Ovary (tissue), 10 donors: ENCODE measurements at places on chromosomes 2 and 18.
A peak's percentile ranks its signal among the peaks of the same experiment; 100 is the strongest.

GRCh38 chr18:58850786-58851469, 13.7 kb upstream of the ZNF532 start:
- no peak for DNase-seq

DNA sequence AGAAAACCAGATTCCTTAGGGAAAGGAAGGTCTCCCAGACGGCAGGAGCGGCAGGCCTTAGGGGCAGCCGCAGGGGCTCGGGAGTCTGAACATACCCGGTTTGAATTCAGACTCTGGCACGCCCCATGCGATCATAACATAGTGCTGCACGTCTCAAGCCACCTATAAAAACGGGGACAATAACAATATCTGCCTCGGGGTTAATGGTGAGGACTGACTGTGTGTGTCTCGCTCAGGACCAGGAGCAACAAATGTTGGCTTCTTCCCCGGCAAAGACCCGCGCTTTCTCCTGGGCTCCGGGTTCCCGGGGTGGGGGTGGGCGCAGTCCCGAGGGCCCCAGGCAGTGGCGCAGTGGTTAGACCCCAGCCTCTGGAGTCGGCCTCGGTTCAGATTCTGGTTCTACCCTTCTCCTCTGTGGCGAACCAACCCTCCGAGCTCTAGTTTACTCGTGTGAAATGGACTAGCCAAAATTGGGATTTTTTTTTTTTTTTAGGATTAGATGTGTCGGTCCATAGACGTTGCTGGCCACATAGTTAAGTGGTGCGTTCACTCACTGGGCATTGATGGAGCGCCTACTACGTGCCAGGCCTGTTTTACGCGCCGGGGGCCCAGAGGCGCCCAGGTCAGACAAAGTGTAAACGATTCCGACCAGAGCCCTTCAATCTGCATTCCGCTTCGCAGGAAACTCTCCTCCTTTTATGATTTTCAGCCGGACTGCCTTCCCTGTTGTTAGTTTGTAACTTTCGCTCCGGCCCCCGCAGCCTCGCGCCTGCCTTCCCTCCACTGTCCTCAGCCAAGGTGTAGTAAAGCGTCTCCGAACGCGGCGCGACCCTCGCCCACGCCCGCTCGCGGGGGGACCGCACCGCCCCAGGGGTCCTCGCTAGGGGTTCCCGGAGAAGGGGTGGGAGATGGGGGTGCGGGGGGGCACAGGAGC, 820 bp upstream of the SH3BP4 start:
- no peak for DNase-seq

- DNase-seq, result peak; percentile 50
These were observed 18.0 kb downstream of the MAL start for GRCh38 chr2:95043300-95044093.

- DNase-seq, result no peak
These were observed 3.2 kb downstream of the ANKRD44 start for GRCh38 chr2:197307236-197307932.

- DNase-seq, result no peak
These were observed 58.2 kb downstream of the TWSG1 start for GRCh38 chr18:9392726-9393125.

DNA sequence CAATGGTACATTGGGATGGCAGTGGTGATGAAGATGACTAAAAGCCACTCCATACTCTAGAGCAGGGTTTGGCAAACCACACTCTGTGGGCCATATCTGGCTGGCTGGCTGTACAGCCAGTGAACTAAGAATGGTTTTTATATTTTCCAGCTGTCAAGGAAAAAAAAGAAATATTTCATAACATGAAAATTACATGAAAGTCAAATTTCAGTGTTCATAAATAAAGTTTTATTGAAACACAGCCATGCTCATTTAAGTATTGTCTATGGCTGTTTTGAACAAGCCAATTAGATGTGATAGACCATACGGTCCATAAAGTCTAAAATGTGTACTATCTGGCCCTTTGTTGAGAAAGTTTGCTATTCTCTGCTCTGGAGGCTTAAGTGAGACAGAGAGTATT, 1.5 kb downstream of the TTC21B start:
- DNase-seq, result no peak

GRCh38 chr2:127559454-127559853, 24.0 kb downstream of the MYO7B start:
- DNase-seq, result no peak

- DNase-seq, result no peak
These were observed 1923.6 kb upstream of the PIK3C3 start for GRCh38 chr18:40031435-40031834.

GRCh38 chr2:154466226-154466625, 232.3 kb upstream of the KCNJ3 start:
- no peak for DNase-seq

DNA sequence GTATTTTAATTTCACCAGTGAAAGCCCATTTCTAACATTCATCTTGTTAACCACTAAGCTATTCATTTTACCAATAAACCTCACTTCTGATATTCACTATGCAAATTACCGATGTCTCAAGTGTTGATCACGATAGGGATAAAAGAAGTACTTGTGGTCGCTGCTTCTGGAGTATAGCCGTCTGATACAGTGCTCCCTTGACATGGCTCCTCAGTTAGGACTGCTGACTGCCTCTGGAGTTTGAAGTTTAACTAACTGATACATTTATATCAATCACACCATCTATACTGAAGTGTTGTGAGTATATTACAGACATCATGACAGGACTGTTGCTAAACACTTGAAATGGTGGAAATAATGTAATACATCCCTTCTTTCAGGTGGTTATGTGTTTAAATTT, 95.6 kb downstream of the EHBP1 start:
- DNase-seq, result no peak

DNA sequence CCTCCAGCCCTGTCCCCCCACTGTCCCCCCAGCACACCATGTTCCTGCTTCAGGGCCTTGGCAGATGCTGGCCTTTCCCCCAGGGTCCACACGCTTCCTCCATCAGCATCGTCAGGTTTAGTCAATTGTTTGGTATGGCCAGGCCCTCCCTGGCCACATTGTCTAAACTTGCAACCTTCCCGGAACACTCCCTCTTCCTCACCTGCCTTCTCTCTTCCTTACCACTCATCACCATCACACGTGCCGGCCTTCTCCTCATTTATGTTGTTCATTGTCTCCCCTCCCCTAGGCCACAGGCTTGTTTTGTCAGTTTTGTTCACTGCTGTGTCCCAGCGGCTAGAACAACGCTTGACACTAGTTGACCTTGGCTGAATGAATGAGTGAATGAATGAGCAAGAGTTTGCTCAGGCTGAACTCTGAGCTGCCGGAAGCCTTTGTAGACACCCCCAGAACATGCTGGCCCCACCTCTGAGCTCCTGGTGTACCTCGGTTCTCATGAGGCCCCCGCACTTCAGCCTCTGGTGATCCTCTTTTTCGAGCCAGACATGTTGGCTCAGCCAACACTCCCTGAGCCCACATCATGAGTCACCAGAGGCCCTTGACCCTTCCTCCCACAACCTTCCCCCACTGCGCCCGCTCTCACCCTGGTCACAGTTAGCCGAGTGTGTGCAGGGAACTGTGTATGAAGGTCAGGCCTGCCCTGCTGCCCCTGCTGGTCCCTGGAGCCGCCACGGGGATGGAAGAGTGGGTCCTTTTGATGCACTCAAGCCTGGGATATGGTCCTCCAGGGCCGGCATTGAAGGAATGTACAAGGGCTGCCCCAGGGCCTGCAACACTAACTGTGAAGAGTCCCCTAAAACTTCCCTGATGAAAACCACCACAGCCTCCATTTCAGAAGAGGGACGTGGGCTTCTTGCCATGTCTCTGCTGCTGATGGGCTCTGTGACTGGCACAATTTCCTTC, 57.5 kb downstream of the HS1BP3 start:
- peak; percentile 87 for DNase-seq

DNA sequence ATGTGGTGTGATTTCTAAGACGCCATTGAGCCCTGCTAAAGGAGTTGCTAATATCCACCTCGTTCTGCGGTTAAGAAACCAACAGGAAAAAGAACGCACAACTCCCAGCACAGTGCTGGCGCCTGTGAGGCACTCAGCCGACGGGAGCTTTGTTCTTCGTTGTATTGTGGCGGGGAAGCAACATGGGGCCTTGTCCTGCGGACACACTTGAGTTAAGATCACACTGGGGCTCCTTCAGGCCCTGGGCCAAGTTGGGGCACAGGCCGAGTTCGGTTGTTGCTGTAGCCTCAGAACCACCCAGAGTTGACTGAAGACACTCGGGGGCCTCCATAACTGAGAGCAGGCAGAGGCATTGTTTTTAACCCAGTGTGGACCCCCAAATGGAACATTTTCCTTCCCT, 30.6 kb upstream of the CD8A start:
- no peak for DNase-seq

GRCh38 chr2:20634507-20635112, 16.3 kb downstream of the HS1BP3 start:
- DNase-seq, result peak; percentile 60

DNA sequence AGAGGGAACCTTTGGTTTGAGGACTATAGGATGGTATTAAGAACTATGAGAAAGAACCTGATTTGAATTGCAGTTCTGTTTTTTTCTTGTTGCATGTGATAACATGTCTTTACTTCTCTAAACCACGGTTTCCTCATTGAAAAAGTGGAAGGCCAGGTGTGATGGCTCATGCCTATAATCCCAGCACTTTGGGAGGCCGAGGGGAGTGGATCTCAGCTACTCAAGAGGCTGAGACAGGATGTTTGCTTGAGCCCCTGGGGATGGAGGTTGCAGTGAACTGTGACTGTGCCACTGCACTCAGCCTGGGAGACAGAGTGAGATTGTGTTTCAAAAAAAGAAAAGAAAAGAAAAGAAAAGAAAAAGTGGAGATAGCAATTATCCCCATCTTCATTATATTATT, 32.3 kb downstream of the SCN9A start:
- no peak for DNase-seq

- DNase-seq, result no peak
These were observed 3.4 kb upstream of the PAX8 start for GRCh38 chr2:113281910-113282746.

DNA sequence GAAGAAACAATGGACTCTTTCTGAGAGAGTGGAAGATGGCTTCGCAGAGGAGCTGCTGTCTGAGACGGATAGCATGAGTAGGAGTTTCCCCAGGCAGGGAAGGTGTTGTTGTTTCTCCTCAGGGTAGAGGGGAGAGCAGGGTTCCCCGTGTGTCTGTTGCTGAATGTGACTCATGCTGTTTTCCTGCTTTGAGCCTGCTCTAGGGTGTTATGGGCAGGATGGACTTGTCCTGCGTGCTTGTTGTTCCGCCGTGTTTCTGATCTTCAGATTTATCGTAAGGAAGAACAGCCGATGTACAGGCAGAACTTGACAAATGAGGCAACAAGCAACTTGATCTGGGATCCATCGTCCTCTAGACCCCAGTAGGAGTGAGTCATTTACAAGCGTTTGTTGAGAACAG, 19.7 kb upstream of the MYCN start:
- DNase-seq, result no peak

DNA sequence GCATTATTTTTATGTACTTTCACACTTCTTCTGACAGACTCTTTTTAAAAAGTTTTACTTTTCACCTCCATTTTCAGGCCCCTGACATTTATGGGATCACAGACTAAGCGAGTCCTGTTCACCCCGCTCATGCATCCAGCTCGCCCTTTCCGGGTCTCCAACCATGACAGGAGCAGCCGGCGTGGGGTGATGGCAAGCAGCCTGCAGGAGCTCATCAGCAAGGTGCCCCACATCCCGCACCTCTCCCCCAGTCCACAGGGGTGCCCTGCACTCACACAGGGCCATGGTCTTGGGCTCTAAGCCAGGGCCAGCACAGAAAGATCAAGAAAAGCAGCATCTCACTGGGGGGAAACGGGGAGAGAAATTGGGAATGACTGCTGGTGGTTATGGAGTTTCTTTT, 8.6 kb downstream of the CIDEA start:
- DNase-seq, result no peak

GRCh38 chr2:63078852-63079606, 28.4 kb downstream of the OTX1 start:
- no peak for DNase-seq

- DNase-seq, result no peak
These were observed 304.0 kb downstream of the LPIN1 start for GRCh38 chr2:12050396-12050795.

DNA sequence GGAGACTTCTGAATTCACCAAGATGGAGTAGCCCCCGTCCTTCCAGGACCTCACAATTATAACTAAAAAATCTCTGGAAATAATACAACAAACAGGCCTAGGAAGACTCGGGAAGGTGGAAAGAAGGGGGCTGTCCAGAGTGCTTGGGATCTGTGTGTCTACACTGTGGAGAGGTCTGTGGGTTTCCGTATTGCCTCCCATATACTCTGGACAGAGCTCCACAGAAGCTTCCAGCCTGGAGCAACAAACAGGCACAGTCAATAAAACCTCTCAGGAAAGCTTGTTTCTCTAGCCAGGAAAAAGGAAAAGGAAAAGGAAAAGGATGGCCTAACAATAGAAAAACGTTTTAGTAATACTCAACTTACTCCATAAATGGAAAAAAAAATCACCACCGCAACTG, 655.9 kb downstream of the DSC3 start:
- no peak for DNase-seq

DNA sequence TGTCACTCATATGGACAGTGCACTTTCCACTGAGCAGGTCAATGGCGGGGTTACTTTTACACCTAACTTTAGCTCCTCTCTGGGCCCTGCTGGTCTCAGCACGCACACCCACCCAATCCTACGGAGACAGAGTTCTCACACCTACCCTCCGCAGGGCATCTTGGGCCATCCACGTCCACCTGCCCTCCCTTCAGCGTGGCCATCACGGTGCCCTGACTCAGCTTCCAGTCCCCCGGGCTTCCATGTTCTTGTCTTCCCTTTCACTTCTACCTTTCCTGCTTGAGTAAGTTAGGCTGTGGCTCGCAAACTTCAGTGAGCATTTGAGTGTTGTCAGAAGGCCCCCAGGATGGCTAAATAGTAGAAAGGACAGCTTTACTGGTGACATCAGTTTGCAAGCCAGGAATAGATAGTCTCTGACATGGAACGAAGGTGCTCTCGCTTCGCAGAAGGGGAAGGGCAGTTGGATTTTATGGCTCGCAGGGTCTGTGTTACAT, 232.4 kb downstream of the SEPTIN10 start:
- peak; percentile 12 for DNase-seq

GRCh38 chr2:68837164-68837860, 33.9 kb downstream of the BMP10 start:
- no peak for DNase-seq

- DNase-seq, result no peak
These were observed 999 bp downstream of the INSIG2 start for GRCh38 chr2:118089139-118089800.
